Transverse colon (tissue), 4 donors: ENCODE measurements at places on chromosomes 5 and 9. TPM values are rescaled to one million over a fixed set of nuclear protein-coding genes. Genes with fewer than 3 reads are reported as not detected.

ADCY2 gene
- 3.3 TPM for total RNA-seq

PRRX2 gene
- total RNA-seq = not detected

ATOX1 gene
- total RNA-seq = 55.1 TPM

DNA sequence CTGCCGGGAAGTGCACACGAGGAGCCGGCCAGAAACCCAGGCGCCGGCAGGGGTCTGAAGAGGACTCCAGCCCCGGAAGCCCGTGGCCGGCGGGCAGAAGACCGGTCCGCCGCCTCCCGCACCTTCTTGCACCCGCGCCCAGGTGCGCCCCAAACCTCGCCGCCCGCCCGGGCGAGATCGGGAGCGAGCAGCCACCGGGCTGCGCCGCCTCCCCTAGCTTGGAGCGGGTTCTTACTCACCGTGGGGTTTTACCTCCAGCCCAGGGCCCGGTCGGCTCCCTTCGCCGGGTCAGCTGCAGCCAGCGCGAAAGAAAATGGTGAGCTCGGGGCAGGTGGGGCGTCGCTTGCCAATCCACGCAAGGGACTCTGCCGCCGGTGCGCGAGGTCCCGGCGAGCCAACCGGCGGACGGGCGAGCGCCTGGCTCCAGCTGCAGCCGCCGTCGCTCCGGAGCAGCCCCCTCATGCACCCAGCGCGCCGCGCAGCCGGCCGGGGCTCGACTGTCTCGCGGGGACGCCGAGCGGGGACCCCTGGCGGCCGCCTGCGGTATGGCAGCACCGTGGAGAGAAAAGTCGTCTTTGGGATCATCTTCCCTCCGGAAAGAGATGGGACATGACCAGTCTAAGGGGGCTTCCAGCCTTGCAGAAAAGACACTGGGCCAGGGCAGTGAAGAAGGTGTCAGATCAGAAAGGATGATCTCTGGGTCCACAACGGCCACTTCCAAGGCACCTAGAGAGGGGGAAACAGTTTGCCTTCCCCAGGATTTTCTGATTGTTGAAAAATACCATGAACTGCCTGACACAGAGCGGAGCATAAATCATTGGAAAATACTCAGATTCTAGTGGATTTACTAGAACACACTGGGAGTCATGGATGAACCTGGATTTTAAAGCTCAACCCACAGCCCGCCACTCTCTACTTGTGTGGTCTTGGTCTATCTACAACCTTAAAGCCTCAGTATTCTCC lies at the start of gene MOB3B:
TSS of gene MOB3B (minus strand) at position 499 of the 963 bp plus-strand sequence. CDS start 74,264 bp downstream, outside the sequence.
- H3K36me3 ChIP-seq = no peaks in the 10 kb centered on the region
- peak within 1 kb of the TSS; percentile 86 for H3K4me3 ChIP-seq
- DNase-seq = peak; percentile 88
- peaks cover 13% of the 10 kb centered on the region for H3K4me1 ChIP-seq
- peak within 1 kb of the TSS; percentile 95 for H3K27ac ChIP-seq

DNA sequence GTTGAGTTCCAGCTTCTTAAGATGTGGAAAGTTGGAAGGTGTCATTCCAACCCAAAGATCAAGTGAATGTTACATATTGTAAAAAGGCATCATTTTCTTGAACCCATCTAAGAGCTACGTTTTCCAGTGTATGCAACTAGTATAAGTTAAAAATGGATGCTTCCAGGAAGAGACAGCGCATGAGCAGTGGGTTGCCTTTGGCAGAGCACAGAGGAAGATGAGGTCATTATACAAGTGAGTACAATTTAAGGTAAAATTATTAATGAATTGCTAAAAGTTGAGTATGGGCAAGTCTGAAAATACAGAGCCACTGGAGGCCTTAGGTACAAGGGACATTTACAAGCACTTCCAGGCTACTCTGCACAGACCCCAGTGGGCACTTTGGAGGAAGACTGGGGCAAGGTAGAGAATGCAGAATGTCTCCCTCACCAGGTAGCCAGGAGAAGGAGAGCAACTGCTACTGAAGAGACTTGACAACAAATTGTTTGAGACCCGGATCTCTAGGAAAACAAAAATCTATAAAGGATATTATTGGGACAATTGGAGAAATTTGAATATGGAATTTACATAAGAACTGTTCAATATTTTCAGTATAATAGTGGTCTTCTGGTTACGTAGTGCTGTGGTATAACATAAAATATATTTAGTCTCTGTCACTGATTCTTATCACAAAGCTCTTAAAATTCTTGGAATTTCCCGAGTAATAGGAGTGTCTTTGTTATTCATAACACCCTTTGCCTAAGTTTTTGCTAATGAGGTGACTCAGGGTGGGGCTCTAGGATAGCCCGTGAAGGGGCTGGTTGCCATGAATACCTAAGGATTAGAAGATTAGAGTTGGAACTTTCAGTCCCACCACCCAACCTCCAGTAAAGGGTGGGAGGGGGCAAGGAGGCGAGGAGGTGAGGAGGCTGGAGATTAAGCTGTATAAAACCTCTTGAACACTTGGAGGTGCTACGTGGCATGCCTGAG lies 129.9 kb upstream of the FER start:
- H3K27ac ChIP-seq = no peak overlapping the region
- H3K36me3 ChIP-seq = no peaks in the 10 kb centered on the region
- H3K4me1 ChIP-seq = no peaks in the 10 kb centered on the region
- DNase-seq = no peak
- H3K4me3 ChIP-seq = no peak overlapping the region
